Activated T-cell treated with anti-CD3 and anti-CD28 coated beads for 24 hours (primary cell): ENCODE measurements at places on chromosomes 3 and 15.
A peak's percentile ranks its signal among the peaks of the same experiment; 100 is the strongest.

DNA sequence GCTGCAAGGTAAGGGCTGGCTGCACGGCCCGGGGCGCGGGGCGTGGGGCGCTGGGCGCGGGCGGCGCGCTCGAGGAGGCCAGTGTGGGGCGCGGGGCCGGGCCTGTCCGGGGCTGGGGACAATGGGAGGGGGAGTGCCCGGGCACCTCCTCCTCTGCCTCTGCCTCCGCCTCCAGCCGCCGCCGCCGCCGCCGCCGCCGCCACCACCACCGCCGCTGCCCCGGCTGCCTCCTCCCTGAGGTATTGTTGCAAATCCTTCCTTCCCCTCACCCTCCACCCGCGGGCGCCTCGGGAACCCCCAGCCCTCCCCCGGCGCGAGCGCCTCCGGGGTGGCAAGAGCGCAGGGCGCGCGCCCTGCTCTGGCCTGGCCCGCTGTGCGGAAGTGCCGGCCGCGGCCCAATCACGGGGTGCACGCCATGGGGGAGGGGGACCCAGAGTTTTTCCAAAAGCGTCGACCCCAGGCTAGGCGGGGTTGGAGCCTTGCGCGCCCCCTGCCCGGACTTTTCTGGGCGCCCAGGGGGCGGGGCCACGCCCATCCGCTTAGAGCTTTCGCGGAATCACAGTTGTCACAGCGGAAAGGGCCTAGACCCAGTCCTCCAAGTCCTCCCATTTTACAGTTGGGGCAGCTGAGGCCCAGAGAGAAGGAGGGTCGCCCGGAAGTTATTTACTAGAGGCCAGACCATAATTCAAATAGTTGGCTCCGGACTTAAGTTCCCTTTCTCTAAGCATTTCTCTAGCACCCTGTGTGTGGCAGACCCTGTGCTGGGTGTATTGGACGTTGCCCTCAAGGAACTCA is at the start of gene LPP:
LPP (plus strand) TSS at position 144 of the 795 bp plus-strand sequence. CDS start 251,964 bp downstream, outside the sequence.
- peak; percentile 65 for DNase-seq

DNA sequence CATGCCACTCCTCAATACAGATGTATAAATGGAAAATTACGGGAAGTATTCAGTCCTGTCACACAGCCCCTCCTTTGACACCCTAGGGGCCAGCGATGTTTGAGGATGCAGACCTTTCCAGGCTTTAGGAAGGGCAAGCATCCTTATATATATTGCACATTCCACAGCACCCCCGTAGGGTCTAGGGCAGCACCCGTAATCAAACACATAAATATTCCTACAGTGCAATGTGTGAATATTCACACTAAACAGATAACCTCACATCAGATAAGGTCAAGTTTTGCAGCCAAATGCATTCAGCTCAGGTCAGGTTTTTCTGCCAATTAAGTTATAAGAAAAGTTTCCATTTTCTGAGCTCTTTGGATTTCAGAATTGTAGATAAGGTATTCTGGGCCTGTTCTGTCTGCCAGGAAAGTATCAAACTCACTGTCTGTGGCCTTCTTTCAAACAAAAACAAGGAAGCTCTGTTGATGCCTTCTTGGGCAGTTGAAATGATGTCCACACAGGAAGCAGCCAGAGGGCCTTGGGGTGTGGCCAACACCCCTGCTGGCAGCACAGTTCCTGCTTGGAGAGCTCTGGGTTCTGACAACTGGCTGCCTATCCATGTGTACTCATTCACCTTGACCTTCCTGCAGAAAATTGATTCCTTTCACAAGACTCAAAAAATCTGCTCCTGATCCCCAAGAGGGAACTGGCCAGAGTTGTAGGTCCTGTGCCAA is 427.0 kb downstream of the NTRK3 start:
- no peak for DNase-seq

DNA sequence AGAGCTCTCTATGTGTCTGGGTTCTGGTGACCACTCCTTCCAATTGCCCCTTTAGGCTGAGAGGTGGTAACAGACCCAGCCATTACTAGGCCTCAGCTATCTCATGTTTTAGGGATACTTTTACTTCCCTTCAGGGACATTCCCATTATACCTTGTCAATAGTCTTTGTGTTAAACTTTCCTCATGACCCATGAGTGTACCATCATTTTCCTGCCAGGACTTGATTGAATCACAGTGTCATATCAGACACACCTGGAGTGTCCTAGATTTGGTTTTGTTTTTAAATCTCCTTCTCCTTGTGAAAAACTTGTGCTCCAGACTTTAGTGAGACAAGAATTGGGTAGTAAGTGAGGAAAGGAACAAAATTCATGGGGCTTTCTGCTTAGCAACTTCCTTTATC is 136.6 kb downstream of the KCNAB1 start:
- DNase-seq = no peak

- DNase-seq = no peak
Observed at GRCh38 chr3:40143283-40144090, 166.0 kb upstream of the EIF1B start.

- DNase-seq = peak; percentile 23
Observed at GRCh38 chr15:85379403-85380131, 836 bp upstream of the AKAP13 start.

DNA sequence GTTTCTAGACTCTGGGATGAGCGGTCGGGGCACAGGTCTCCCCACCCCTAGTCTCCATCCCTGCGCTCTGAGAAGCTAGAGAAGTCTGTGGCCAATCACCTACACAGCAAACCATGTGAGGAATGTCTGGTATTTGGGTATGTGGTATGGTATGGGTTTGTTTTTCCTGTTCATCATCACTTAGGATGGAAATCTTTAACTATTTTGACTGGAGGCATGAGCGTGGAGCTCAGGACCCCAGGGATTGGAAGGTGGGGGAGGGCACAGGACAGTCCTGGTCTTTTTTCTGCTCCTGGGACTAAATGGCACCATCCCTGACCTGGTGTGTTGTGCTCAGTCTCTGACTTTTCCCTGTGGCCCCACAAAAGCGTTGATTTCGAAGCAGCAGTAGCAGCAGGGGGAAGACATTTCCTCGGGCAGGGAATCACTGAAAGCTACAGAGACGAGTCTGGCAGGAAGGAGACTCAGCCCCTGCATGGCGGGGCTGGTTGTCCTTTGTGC is 191.7 kb upstream of the TPM1 start:
- no peak for DNase-seq

- no peak for DNase-seq
Observed at GRCh38 chr15:45122719-45123118, 7.0 kb downstream of the DUOXA1 start.

DNA sequence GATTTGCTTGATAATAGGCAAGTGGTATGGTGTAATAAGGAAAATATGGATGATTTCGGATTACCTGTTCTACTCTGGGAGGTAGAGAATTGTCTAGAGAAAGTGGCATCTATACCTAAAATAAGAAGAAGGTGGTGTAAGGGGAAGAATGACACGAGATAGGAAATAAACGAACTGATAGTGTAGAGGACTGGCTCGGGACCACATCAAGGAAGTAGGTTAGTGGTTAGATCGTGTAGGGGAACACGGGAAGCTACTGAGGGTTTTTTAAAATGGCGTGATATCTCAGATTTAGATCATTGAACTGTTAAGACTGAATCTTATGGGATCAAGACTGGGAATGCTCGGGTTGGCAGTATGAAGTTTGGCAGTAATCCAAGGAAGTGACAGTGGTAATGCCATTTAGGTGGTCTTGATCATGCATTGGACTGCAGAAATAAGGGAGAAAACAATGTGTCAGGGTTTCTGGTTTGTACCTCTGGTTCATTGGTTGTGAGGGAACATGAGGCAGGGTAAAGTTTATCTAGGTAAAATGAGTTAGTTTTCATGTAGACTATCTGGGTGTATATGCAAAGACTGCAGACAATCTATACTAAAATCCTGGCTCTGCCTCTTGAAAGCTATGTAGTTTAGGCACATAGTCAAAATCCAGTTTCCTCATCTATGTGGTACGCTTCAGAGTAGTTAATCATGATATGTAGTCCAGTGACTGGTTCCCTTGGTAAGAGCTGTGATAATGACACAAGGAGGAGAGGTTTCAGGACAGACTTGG is 7.4 kb downstream of the RPL14 start:
- no peak for DNase-seq

- no peak for DNase-seq
Observed at GRCh38 chr3:13079051-13079450, 5.8 kb upstream of the IQSEC1 start.

DNA sequence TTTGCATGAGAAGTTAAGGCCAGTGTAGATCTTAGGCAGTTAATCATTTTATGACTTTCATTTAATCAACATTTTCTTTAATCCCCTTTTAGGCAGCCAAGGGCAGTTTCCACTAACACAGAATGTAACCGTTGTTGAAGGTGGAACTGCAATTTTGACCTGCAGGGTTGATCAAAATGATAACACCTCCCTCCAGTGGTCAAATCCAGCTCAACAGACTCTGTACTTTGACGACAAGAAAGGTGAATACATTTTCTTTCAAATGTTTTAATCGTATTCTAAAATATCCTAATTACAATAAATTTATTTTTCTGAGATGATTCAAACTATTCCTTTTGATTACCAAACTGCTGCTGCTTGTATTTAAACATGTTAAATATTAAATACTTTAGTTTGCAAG is 843.2 kb downstream of the CADM2 start:
- DNase-seq = no peak

DNA sequence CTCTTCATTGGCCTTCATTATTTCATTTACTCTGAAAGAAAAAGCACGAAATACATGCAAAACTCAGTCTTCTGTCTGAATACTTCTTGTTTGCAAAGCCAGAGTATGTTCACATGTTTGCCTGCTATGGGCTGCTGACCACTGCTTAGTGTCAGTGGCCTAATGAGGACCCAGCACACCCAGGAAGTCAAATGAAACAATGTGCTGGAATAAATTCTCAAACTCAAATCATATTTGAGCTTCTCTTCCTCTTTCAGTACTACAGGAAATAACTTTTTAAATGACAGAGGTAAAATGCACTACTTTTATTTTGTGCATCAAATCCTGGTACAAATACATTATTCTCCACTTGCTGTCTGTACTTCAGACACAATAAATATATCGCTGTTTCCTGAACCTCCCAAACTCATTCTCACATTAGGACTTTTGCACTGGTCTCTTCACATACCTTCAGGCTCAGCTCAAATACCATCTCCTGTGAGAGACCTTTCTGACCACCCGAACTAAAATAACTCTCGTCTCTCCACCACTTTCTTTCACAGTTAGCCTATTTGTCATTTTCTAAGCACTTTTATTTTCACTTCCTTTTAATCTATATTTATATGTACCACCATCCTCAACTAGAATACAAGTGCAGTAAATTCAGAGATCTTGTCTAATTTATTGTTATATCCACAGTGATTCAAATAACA is 176.8 kb downstream of the TUSC7 start:
- DNase-seq = no peak

DNA sequence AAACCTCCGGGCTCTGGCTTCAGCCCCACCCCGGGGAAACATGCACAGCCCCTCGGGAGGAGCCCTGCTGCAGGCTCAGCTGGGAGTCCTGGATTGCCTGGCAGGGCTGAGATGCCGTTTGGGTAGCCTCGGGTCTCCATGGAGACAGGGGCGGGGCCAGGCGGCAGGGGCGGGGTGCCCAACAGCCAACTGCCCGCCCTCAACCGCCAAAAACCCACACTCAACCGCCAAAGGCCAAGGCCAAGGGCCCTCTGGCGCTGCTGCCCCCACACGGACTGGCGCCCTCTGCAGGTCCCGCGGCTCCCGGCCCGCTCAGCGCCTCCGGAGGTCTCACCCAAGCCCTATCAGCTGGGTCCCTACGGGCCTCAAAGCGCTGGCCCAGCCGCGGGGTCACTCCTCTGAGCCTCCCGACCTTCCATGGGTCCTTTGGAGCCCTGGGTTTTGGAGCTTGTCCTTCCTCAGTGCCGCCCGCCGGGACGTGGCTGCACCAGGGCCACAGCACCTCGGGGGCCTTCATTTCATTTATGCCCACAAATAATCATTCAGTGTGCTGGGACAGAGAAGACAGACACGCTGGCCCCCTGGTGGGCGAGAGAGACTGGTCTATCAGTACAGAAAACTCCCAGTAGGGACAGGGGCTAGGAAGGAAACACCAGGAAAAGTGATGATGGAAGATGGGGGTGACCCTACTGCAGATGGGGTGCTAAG is 33.5 kb upstream of the ACAD9 start:
- peak; percentile 74 for DNase-seq

DNA sequence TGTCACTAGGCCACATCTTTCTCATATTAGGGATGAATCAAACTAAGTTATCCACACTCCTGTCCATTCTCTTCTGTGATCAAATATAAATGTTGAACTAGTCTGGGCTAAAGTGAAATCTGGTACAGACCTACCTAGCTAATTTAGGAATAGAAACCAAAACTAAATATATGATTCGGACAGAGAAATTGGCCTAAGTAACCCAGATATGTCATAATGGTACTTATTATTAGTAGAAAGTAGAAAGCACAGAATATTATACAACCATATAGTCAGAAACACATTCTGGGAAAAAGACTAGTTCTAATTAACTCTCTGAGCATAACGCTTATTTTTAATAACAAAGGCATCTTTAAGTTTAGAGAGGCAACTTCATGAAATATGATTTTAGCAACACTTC is 389.0 kb downstream of the LSAMP start:
- DNase-seq = no peak

- DNase-seq = no peak
Observed at GRCh38 chr15:68561171-68561900, 17.5 kb upstream of the CORO2B start.

DNA sequence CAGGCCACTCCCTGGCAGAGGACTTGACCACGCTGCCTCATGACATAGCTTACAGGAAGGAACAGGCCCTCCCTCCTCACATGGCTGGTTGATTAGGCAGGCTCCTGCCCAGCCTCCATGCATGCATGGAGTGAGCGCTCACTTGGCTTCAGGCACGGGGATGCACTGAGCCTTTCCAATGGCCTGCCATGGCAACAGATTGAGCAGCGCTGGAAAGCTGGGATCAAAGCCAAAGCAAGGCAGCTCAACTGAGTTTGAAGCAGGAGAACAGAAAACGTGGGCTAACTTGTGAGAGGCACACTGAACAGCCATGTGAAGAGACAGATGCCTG is 5.9 kb upstream of the GRAMD2A start:
- DNase-seq = no peak

GRCh38 chr3:141272906-141273662 is 41.5 kb downstream of the PXYLP1 start:
- DNase-seq = no peak

DNA sequence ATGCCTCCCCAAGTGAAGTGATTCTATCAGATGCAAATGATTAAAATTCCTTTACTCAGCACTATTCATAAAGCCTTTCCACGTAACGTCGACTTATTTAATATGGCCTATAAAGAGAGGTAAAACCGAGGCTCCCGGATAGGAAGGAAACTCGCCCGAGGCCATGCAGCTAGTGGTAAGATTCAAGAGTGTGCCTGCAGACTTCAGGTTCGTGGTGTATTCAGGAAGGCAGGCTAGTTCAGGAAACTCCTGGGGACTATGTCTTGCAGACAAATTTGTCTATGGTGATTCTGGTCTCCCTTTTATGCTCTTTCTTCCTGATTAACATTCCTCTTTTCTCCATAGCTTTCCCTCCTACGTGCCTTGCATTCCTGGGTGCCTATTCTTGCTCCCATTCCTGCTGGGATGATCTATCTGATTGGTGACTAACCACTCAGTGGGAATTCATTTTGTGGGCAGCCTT is 150.7 kb downstream of the SST start:
- no peak for DNase-seq

- no peak for DNase-seq
Observed at GRCh38 chr15:99123713-99124451, 19.0 kb downstream of the SYNM start.
